ENCODE measurements at places on chromosomes 2 and 18. TPM values are rescaled to one million over a fixed set of nuclear protein-coding genes. Genes with fewer than 3 reads are reported as not detected.
A peak's percentile ranks its signal among the peaks of the same experiment; 100 is the strongest.

DNA sequence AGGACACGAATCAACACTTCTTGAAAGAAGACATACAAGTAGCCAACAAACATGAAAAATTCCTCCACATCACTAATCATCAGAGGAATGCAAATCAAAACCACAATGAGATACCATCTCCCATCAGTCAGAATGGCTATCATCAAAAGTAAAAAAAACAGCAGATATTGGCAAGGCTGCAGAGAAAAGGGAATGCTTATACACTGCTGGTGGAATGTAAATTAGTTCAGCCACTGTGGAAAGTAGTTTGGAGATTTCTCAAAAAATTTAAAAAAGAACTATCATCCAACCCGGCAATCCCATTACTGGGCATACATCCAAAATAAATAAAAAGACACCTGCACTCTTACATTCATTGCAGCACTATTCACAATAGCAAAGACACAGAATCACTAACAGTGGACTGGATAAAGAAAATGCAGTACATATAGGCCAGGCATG, 78.7 kb downstream of the GRB14 start:
- DNase-seq, result peak; percentile 52

DNA sequence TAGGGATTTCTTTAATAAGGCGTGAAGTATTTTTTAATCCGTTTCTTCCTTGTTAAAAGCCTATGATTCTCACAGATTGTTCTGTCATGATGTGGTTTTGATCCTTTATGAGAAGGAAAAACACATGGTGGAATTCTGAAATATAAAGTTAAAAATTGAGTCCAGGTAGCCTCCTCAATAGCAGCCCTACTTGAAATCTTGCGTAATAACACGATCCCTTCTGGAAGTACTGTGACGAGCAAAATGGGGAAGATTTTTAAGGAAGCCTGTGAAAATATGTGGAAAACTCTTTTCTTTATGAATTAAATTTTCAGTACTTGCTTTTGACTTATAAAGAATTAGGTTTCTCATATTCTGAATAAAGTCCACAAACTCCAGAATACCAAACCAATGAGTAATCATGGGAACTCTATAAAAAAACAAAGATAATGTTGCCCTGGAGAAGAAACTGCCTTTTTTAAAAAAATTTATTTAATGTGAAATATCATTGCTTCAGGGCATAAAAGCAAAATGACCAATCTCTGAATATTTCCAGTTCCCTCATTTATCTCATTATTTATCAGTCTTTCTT, 476.4 kb upstream of the ZEB2 start:
- no peak for DNase-seq

The PFN4 gene
- total RNA-seq, result 1.9 TPM

DNA sequence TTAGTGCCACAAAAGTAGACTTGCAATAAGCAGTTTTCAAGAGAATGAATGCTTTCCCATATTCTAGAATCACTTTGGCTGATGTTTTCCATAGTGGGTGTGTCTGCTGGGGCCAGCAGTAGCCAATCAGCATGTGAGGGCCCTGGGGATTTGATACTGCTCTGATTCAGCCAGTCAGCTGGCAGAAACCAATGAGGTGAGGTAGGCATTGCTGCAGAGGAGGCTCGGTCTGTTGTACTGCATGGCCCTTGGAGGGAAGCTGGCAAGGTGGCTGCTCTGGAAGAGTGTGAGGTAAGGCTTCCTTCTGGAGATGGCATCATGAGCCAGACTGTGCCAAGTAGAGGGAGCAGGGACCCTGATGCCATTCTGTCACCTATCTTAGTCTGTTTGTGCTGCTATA, 22.7 kb downstream of the TMEM87B start:
- DNase-seq, result no peak

The UCN gene
- total RNA-seq, result 1.6 TPM
